HTR-8/SVneo (cell line): ENCODE measurements at places on chromosomes 5 and 9.
A peak's percentile ranks its signal among the peaks of the same experiment; 100 is the strongest.

DNA sequence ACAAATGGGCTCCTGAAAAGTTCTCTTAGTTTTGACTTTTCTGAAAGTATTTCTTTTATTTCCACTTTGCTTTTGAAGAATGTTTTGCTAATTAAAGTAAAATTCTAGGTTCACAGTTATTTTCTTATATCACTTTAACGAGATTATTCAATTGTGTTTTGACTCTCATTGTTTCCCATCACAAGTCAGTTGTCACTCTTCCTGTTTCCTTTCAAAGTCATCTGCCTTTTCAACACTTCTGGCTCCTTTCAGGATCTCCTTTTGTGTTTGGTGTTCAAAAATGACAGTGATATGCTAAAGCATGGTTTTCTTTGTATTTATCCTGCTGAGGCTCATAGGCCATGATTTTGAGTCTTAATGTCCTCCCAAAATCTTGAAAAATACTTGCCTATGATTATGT is 235.4 kb upstream of the TAS2R1 start:
- DNase-seq, result no peak

DNA sequence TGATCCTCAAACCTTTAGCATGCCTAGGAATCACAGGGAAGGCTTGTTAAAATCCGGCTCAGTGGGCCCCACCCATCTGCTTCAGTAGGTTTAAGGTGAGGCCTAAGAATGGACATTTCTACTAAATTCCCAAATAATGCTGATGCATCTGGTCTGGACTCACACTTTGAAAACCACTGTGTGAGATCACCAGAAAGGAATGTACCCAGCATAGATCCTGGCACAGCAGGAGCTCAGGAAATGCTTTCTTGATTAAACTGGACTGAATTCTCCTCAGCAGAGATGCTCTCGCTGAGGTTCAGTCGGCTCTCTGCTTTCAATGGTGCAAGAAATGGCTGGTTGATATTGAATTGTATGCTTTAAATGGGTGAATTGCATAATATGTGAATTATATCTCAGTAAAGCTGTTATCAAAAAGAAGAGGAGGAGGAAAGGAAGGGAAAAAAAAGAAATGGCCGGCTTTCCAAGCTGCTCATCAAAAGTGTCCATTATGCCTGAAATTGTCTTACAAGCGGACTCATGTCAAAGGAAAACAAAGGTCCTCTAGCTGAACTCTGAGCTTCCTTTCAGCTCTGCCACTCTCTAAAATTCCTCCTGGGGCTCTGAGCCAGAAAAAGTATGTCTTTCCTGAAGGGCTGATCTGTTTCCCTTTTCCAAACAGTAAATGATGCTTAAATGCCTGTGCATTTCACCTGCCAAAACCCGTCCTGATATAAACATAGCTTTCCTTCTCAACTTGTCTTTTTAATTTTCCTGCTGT is 77.6 kb upstream of the SAP30L start:
- peak; percentile 90 for DNase-seq

DNA sequence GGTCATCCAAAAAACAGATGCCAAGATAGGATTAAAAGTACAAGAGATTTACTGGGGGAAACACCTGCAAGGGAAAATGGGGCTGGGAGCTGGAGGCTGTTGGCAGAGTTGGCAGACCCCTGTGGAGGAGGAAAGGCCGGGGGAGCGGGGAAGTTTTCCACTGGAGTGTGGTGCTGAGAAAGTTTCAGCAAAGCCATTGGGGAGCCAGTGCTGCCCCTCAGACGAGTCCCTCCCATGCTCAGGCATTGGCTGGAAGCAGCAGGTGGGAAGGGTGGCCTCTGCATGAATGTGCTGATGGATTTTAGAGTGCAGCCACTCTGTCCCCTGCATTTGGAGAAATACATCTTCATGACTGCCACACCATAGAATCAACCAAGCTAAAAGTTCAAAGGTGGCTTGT is 52.8 kb downstream of the TTC1 start:
- no peak for DNase-seq

DNA sequence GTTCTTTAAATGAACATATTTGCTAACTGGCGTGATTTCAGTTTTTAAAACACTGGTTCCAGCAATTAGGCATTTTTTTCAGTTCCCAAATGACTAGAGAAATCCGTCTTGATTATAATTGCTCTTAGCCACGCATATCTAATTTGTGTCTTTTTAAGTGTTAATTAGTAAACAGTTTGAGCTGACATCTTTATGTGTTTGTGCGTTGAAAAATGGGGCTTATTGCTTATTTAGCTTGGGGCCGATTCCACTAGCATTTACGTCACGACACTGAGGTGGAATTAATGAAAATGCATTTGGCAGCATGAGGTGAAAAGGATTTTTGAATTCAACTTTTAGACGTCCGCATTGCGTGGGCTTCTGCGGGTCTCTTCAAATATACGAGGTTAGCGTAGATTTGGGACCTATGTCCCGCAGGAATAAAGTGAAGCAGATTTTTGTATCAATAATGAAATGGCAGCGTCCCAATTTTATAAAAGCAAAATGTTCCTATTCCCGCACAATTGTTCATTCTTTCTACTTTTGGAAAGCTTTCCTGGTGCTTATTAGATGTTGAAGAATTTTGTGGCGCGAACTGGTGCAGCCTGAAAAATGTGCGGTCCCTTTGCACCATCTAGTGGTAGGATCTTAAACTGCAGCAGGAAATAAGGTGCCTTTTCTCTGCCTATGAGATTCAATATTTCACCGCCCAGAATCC is 122.7 kb upstream of the LMX1B start:
- DNase-seq, result peak; percentile 49

GRCh38 chr9:15146268-15146700 is 160.7 kb downstream of the TTC39B start:
- no peak for DNase-seq
